Right lung (tissue), 10 donors: ENCODE measurements at places on chromosomes 4 and X. TPM values are rescaled to one million over a fixed set of nuclear protein-coding genes. Genes with fewer than 3 reads are reported as not detected.
A peak's percentile ranks its signal among the peaks of the same experiment; 100 is the strongest.

DNA sequence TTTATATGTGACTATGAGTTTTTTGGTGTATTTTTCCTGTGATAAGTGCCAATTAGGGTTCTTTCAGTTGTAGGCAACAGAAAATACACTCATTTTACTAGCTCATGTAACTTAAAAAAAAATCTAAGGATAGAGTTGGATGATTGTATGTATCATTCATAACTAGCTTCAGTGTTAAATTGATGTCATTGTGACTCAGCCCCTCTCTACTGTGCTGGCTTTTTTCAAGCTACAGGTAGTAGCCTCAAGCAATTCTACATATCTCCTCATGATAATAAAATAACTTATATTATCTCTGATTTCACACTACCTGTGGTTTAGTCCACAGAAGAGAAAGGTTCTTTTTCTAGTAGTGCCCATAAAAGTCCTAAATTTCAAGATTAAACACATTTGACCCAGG is 11.9 kb downstream of the WDR17 start:
- no peak for DNase-seq

DNA sequence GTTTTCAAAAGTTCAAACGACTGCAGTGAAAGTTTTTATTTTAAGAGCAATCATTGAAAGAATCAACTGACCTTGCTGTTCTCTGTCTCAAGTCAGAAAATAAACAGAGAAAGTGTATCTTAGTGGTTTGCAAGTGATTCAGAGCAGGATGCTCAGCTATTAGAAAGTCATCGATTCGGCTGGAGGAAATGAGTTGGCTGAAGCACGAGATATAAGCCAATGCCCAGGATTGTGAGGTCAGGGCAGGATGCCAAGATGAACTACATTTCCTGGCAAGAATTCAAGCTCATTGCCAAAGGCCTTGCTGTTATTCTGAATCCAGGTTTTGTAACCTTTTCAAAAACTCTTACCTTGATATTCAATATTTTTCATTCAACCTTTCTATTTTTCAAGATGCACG is 541.4 kb upstream of the BOD1L1 start:
- no peak for DNase-seq

- no peak for DNase-seq
Measured at GRCh38 chr4:40844261-40844660, 94.5 kb downstream of the NSUN7 start.

- DNase-seq = no peak
Measured at GRCh38 chr4:132395561-132395960, 753.5 kb upstream of the PCDH10 start.

DNA sequence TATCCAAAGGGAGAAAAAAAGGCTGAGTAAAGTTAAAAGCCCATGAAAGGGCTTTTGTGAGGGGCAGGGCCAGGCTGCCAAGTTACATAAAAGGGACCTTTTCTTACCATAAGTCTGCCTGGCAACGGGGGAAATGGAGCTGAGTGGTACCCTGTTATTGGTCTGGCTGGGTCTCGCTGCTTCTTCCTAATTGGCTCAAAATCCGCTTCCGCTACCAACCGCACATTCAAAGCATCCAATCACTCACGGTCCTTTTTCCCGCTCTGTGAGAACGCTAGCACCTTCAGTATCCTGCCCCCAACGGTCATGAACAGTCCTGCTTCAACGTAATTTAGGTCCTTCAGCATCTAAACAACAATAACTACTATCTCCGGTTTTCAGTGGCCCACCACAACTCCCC is 611 bp downstream of the TEX11 start:
- DNase-seq = no peak

DNA sequence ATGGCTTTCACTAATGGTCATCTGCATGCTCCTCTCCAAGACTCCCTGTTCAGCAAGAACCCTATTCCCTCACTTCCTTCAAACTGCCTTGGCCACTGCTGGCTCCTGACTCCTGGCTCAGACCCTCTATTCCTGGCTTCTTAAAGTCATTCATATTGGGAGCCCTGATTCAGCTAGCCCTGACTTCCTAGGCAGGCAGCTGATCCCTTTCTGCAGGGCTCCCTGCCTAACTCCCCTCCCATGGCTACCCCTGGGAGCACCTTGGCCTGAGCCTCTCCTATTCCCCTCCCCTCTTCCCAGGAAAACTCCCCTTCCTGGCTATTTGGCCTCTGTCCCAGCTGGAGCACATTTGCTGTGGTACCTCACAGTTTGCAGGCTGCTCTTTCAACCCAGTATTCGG is 154.9 kb upstream of the PJA1 start:
- DNase-seq = no peak

The MTMR8 gene
- polyA plus RNA-seq = 1.2 TPM

DNA sequence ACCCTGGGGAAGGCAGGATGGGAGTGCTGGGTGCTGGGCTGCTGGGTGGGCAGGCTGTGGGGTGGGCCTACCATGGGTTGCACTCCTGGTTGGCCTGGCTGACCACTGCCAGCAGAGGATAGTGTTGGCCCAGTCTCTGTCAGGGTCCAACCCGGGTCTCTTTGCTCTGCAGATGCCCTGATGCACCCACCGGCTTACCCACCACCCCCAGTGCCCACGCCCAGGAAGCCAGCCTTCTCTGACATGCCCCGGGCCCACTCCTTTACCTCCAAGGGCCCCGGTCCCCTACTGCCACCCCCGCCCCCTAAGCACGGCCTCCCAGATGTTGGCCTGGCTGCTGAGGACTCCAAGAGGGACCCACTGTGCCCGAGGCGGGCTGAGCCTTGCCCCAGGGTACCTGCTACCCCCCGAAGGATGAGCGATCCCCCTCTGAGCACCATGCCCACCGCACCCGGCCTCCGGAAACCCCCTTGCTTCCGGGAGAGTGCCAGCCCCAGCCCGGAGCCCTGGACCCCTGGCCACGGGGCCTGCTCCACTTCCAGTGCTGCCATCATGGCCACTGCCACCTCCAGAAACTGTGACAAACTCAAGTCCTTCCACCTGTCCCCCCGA is 14.2 kb upstream of the ADD1 start:
- DNase-seq = no peak

GRCh38 chrX:84737471-84737871 is 235.2 kb upstream of the HDX start:
- DNase-seq = peak; percentile 3

DNA sequence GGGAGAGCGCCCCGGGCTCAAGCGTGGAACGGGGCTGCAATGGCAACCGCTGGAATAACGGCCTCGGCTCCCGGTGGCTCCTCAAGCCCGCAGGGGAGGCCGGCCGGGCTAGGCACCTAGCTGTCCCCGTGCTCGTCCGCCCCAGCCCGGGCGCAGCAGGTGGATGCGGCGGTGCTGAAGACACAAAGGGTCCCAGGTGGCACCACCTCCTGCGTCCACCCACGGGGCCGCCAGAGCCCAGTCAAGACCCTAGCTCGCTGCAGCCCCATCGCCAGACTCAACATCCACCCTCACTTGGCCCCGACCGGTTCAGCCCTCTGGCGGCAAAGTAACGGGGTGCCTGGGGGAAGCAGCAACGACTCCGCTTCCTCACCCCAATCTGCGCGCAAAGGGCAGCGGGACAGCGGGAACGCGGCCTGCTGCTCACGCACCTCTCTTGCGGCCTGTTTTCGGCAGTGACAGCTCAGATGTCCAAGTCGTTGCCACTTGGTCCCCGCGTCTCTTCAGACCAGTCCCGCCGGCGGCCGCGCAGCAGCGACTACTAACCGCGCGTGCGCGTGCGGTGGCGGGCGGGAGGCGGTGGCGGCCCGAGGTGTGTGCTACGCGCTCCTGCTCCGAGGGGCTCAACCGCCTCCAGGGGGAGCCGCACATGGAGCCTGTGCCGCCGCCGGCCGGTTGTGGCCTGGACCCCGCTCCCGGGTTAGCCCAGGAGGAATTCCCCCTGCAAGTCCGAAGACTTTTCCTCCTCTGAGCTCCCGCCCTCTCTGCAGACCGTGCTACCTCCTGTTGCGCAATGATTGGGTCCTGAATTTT is at the start of gene CLGN:
CLGN (minus strand) TSS at position 543 of the 813 bp plus-strand sequence. CDS start 14,570 bp downstream, outside the sequence.
- peak; percentile 74 for DNase-seq

The FAM47B gene
- polyA plus RNA-seq = not detected

- DNase-seq = no peak
Measured at GRCh38 chrX:150610446-150610845, 42.0 kb downstream of the MTM1 start.

The NAP1L2 gene
- polyA plus RNA-seq = 0.52 TPM

GRCh38 chrX:1593286-1594271 is 2.2 kb downstream of the AKAP17A start:
- DNase-seq = no peak

The JCHAIN gene
- polyA plus RNA-seq = 2.1 TPM

DNA sequence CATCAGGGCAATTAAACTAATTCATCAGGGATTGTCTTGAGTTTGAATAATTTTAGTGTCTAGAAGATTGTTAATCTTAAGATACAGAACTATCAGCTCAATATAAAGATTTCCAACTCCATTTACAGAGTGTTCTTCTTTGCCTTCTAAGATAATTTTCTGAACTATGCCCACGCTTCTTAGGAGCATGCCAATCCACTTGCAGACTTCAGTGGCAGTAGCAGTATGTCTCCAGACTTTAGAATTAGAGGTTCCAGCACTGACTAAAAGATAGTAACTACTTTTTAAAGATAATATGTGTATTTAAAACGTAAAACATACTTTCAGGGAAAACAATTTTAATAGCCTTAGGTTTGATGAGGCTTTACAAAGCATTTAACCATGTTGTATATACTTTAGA is 34.2 kb upstream of the GALNT7 start:
- DNase-seq = no peak

DNA sequence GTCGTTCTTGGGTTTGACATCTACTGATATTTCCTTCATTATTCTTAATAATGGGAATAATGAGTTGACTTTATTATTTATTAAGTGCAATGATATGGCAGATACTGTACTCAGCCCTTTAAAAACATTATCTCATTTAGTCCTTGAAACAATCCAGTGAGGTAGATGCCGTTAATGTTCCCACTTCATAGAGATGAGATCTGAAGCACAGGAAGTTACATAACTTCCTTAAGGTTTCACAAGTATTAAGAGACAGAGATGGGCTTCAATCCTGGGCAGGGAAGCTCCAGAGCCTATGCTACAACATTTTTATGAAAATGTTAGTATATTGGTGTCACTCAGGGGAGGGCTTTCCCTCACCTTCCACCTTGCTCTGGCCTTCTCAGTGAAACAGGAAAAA is 9.7 kb upstream of the KLHL13 start:
- no peak for DNase-seq

- no peak for DNase-seq
Measured at GRCh38 chr4:122278976-122279375, 99.8 kb upstream of the ADAD1 start.

The GC gene
- polyA plus RNA-seq = not detected

GRCh38 chr4:87092389-87093141 is 127.9 kb downstream of the KLHL8 start:
- DNase-seq = peak; percentile 51

The UGT2B15 gene
- 0.87 TPM for polyA plus RNA-seq

- DNase-seq = no peak
Measured at GRCh38 chrX:39766085-39766726, 331.6 kb downstream of the BCOR start.

GRCh38 chrX:47093248-47093647 is 15.0 kb downstream of the RGN start:
- DNase-seq = no peak

The TDO2 gene
- polyA plus RNA-seq = 22.9 TPM

DNA sequence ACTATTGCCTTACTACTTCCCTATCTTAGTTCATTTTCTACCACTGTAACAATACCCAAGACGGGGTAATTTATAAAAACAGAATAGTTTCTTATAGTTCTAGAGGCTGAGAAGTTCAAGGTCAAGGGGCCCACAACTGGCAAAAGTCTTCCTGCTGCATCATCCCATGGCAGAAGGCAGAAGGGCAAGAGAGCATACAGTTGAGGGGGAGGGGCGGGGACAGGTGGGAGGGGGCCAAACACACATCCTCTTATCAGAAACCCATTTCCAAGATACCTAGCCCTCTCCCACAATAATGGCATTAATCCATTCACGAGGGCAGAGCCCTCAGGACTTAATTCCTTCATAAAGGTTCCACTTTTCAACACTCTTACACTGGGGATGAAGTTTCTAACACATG is 690.2 kb downstream of the ADGRL3 start:
- DNase-seq = no peak

- peak; percentile 2 for DNase-seq
Measured at GRCh38 chr4:162347842-162348213, 184.0 kb upstream of the FSTL5 start.

- no peak for DNase-seq
Measured at GRCh38 chr4:37442062-37442323, 197.4 kb downstream of the NWD2 start.
